Hair follicular keratinocyte (primary cell): ENCODE measurements at places on chromosomes 2 and 18. TPM values are rescaled to one million over a fixed set of nuclear protein-coding genes. Genes with fewer than 3 reads are reported as not detected.

Gene PPP1R1C
- total RNA-seq = 8.6 and 15.3 TPM in 2 replicates

Gene CHRNA1
- total RNA-seq = not detected in 2 replicates

Gene LYPD1
- total RNA-seq = not detected in 2 replicates

Gene HOXD9
- total RNA-seq = not detected in 2 replicates

Gene FAM124B
- not detected in 2 replicates for total RNA-seq

Gene C2orf81
- 3.6 and 4.8 TPM in 2 replicates for total RNA-seq

Gene ZC3H8
- 7.6 and 8.3 TPM in 2 replicates for total RNA-seq

Gene FAM237A
- total RNA-seq = not detected in 2 replicates

Gene NGEF
- 0.04 and 0.16 TPM in 2 replicates for total RNA-seq

Gene ERBB4
- total RNA-seq = not detected in 2 replicates

Gene DSG2
- 53.2 and 73.2 TPM in 2 replicates for total RNA-seq

Gene GAL3ST2
- not detected in 2 replicates for total RNA-seq

Gene RTKN
- 117 and 135 TPM in 2 replicates for total RNA-seq

Gene ALPG
- not detected in 2 replicates for total RNA-seq

Gene GULP1
- total RNA-seq = 5.8 and 10.3 TPM in 2 replicates

Gene ADRA2B
- 0.08 TPM in 1 of 2 replicates, not detected in the other for total RNA-seq

Gene GALNT14
- 33.7 and 34.3 TPM in 2 replicates for total RNA-seq

Gene ZBTB7C
- 0.04 and 0.23 TPM in 2 replicates for total RNA-seq

Gene FOXI3
- not detected in 2 replicates for total RNA-seq

Gene GPR17
- not detected in 2 replicates for total RNA-seq

Gene MALL
- total RNA-seq = 17.4 and 62.2 TPM in 2 replicates

Gene CKAP2L
- total RNA-seq = 11.3 and 21.2 TPM in 2 replicates

Gene ANTXR1
- total RNA-seq = 17.3 and 19.4 TPM in 2 replicates

Gene CYP1B1
- 6.4 and 15.3 TPM in 2 replicates for total RNA-seq

Gene DLX1
- 1.7 and 1.8 TPM in 2 replicates for total RNA-seq

Gene GREB1L
- total RNA-seq = 1.8 and 3.6 TPM in 2 replicates

Gene LONRF2
- not detected in 2 replicates for total RNA-seq

Gene FBXO48
- 0.72 and 0.78 TPM in 2 replicates for total RNA-seq

Gene MCFD2
- total RNA-seq = 56.8 and 70.7 TPM in 2 replicates
